ENCODE measurements at places on chromosomes 2 and 18.

DNA sequence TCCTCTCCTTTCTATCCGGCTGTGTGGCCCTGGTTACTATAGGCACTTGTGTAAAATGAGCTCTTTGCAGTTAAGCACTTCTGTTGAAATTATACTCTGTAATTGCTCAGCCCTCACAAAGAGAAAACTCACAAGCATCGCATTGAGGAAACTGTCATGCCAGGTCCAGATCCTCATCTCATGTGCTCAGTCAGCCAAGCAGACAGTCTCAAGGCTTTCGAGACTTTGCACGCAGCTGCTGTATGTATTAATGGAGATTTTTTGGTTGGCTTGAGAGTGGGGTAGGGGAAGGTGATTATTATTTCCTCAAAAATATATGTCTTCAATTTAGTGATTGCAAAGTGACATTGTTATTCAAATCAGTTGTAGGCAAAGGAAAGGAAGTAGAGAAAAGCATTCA, 33.0 kb upstream of the PHLPP1 start:
- no peak for DNase-seq

DNA sequence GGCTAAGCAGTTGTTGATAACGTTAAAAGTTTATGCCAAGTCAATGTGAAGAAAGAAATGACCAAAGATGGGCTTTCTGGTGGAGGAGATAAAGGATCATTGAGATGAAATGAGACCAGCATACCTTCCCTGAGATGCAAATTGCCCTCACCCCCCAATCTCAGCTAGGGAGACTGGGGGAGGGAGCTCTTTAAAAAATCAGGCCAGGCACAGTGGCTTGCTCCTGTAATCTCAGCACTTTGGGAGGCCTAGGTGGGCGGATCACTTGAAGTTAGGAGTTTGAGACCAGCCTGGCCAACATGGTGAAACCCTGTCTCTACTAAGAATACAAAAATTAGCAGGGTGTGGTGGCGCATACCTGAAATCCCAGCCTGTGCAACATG, 30.9 kb upstream of the KCMF1 start:
- no peak for DNase-seq

DNA sequence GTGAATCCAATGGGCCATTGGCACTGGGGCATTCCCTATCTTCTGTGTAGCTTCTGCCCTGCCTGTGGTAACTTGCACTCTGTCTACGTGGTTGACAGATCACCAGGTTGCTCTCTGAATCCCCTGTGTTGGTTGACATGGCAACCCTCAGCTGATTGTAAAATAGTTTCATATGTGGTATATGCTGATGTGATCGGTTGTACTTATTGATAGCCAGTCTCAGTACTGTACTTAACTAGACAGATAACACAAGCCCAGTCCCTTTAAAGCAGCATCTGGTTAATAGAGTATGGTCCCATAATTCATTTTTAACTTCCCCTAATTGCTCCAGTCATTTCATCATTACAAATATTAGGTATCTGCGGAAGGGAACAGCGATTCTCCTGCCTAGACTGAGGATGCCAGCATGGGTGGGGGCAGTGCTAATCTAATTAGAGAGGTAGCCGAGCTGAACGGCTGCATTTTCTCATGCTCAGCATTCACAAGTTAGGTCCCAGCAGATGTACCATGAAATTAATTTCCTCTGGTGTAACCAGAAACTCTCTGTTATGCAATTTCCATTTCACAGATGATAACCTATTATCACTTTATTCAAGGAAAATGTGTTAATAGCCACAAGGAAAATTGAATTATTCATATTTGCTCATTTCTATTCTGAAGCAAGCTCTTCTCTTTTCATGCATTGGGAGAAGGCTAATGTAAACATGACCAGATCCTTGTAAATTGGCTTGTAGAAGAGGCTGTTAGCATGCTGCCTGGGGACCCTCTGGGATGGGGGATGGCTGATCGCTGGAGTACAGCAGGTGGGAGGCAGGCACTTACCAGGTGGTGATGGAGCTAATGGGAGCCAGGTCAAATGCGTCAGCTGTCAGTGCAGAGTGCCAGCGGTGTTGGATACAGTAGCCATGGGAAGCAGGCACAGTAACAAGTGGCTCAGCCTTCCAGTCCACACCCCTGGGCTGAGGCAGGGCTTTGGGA, 608.3 kb downstream of the GALR1 start:
- no peak for DNase-seq

DNA sequence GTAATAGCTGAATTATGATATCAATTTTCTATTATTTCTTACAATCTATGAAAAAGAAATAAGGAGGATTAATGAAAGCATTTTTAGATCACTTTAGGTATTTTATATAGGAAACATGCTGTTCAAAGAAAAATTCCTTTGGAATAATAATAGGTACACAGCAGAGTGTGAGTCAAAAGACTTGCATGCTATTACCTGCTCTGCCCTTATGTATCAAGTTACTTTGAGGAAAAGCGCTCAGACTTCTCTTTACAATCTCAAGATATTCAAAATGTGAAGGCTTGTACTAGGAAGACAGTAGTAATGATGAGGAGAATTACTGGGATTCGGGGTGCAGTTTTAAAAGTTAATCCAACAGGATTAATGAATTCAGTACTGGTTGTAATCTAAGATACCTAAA, 29.1 kb upstream of the RNU4ATAC start:
- DNase-seq, result no peak

DNA sequence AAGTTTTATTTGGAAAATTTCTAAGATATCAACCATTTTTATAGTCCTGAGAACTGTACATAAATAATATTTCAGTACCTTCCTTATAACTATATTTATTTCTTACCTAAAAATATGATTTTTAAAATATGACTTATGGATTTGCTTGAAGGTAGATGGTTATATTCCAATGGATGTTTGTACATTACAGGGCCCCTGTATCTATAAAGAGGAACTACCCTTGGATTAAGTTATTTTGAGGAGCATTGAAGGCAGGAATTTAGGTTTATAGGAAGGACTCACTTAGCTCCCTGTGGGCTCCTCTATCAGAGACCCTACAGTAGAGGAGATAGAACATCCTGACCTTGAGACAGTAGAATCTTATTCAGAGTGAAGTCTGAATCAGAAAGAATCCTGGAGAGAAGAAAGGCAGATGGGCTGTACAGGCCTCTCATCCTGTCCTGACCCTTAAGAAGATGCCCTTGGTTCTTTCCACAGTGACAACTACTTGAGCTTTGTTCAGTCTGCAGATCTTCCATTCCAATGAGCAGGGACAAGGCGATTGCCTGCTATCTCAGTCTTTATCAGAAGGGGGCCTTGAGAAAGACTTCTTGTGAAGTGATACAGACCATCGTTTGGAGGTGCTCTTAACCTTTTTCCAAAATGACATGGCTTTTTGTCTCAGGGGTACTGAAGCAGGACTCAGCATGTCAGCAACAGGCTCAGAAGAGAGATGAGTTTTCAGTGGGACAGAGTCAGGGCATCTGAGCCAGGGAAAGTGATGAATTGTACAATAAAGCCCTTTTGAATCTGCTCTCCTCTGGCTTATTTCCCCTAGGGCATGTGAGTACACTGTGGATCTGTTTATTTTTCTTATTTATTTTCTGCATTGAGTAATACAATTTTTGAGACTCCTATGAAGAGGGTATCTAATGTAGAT, 20.9 kb downstream of the OXER1 start:
- DNase-seq, result no peak
